ENCODE measurements at places on chromosomes 7 and 10.

GRCh38 chr7:115822801-115823200 is 207.8 kb downstream of the TFEC start:
- DNase-seq = no peak

DNA sequence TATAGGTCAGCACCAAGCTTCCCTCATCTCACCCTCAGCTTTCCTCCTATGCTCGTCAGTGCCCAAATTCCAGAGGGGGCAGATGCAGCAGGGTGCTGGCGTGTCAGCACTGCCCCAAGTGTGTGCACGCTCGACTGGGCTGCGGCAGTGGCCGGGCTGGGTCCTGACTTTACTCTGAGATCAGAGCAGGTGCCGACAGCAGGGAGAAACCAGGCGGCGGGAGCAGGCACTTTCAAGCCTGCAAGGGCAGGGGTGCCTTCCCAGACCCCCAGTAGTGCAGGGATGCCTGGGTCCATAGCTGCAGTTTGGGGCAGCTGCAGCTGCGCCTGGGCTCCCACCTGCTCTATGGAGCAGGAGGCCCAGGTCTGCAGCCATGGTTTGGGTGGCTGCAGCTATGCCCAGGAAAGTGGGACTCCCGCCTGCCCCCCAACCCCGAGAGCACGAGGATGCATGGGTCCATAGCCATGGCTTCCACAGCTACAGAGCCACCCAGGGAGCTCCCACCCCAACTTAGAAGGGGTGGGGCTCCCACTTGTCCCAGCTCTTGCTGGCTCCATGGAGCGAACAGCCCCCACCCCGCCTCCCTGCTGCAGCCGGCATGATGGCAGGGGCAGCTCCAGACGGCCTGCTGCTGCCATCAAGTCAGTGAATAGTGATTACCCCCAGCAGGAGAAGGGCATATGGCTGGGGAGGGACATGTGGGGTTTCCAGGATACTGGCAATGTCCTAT is 199.2 kb upstream of the KMT2E start:
- no peak for DNase-seq

GRCh38 chr10:36057180-36057579 is 415.1 kb upstream of the FZD8 start:
- no peak for DNase-seq

- DNase-seq = no peak
Observed at GRCh38 chr10:90007226-90007625, 305.8 kb downstream of the KIF20B start.

- DNase-seq = no peak
Observed at GRCh38 chr10:121648059-121648458, 49.8 kb upstream of the FGFR2 start.

DNA sequence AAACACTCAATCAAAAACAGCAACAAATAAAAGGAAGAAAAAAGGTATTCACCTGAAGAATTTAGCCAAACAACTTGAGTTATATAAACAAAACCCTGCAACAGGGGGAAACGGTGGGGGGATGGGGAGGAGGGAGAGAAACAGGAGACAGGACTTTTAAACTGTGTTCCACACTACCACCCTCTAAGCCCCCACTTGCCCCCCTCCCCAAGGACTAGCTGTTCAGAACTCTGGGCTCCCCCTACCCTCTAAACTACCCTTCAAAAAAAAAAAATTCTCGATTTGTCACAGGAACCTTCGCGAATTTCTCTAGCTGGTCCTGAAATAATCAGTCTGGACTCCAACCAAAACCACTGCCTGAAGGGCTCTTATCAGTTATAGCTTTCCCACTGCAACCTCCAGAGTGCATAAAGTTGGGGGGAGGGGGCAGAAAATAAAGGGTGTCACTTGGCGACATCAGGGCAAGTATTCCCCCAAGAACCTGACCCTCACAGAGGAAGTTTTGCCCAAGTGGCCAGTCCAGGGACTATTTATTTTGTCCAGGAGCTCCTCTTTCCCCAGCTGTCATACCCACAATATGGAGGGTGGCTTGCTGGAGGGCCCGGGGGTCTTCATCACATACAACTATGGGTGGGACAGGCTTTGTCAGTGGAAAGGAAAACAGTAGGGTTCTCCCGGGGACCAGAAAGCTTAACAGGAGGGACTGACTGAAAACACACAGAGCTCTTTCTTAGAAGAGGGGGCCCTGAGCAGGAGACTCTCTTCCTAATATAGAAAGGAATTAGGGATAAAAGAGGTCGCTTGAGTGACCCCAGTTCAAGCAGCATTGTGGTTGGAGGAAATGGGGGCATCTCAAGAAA is 1.3 kb downstream of the UBE2H start:
- DNase-seq = peak; percentile 30

GRCh38 chr7:137958470-137959431 is 43.1 kb downstream of the CREB3L2 start:
- DNase-seq = no peak

GRCh38 chr10:81096558-81096957 is 558.9 kb downstream of the SH2D4B start:
- DNase-seq = no peak

GRCh38 chr7:140156460-140157080 is 20.2 kb downstream of the KDM7A start:
- DNase-seq = no peak

- no peak for DNase-seq
Observed at GRCh38 chr7:134828361-134828760, 48.9 kb downstream of the CALD1 start.

- no peak for DNase-seq
Observed at GRCh38 chr10:106011250-106011649, 1153.3 kb downstream of the SORCS1 start.

DNA sequence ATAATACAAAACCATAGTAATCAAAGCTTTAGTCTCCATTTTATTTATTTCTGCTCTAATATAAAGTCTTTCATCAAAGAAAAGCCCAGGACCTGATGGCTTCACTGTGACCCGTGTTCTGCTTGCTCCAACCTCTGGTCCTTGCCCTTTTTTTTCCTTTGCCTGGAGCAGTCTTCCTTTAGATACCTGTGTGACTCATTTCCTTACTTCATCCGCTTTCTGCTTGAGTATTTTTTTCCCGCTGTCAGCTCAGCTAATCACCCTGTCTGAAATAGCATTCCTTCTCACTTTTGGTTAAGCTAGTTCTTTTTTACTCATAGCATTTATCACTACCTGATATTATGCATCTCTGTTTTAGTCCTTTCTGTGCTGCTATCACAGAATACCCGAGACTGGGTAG is 194.8 kb downstream of the ABCA13 start:
- DNase-seq = no peak

- no peak for DNase-seq
Observed at GRCh38 chr7:151890355-151891004, 13.6 kb upstream of the PRKAG2 start.

DNA sequence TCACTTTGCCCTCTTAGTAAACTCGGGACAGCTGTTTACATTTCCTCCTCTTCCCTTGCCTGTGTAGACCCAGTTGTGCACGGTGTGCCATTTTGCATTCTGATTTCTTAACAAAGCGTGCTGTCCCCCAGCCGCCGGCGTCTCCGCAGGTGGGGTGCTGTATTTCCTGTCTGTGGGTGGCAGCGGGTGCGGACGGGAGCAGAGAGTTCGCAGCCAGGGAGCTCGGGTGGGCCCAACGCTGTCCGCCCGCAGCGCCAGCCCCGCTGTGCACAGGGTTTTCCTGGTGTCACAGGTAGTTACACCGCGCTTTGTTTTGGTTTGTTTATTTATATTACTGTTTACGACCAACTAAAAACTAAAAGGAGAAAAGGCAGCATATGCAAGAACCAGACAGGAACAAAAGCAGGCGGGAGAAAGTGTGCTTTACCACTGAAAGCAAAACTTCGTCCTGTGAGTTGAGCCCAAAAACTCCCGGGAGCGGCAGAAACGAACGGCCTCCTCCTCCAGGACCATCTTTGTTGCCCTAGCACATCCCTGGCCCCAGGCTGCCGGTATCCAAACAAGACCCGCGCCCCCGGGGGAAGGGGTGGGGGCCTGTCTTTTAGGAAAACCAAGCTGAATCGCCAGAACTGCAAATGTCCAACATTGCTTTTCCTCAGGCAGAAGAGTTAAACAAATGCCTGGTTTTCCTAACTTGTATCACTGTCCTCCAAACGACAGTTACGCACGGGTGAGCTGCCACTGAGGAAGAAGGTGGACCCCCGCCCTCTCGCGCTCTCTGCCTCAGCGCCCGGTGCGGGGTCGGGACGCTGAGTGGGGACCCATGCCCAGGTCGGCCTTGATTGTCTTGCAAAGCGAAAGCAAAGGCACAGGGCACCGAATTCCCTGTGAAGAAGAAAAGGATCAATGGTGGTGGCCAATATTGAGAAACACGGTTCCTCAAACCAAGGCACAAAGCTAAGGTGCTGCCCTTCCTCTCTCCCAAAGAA is 45.9 kb upstream of the DRGX start:
- DNase-seq = no peak

- DNase-seq = no peak
Observed at GRCh38 chr10:95363303-95363912, 72.6 kb upstream of the PDLIM1 start.

DNA sequence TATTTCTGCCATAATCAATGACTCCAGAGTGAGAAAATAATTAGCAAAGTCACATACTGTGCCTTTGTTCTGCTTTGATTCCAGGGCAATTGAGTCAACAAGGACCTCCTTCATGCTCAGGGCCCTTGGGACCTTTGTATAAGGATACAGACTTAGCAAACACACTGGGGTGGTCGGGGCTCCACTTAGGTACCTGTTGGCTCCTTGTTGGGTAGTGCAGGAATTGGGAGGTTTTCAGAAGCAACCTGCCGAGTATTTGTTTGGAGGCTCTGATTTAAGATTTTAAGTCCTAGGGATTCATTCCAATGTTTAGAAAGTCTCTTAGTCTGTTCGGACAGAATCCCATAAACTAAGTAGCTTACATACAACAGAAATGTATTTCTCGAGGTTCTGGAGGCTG is 3.0 kb downstream of the ADCK2 start:
- DNase-seq = no peak

DNA sequence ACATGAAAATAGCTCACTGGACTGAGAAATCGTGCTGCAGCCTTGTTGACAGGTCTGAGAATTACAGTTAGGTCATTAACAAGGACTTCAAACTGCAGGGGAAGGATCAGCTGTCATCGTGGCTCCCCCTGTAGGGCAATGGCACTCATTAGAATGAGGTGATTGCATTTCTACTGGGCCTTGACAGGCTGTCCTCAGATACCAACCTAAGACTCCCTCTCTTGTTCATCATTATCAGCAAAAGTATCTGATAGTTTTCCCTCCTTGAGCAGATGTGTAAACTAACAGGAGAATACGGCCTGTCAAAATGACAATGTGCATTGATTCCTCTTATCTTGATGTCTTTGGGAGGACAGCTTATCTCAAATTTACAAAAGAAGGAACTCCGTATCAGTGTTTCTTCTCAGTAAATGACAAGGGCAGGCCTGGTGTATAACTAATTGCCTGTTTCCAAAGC is 648.5 kb upstream of the LRRN3 start:
- no peak for DNase-seq

DNA sequence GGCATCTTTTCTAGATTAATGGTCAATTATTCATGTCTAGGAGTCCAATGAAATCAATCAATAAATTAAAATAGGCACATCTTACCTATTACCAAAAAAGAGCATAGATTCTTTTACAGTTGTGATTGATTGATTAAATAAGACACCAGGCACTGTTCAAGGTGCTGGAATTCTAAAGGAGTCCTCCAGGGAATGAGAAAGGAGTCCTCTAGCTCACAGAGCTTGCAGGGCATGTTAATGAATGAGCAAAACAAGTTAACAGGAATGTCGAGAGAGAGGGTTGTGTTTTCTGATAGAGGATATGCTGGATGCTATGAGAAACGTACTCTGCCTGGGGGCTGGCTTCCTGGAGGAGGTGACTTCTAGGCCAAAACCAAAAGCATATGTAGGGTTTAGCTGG is 191.4 kb downstream of the BMPER start:
- DNase-seq = no peak

- no peak for DNase-seq
Observed at GRCh38 chr7:128154504-128154903, 86.6 kb upstream of the LEP start.

GRCh38 chr7:54985426-54986330 is 33.1 kb upstream of the EGFR start:
- no peak for DNase-seq

- DNase-seq = no peak
Observed at GRCh38 chr7:36496576-36496975, 106.9 kb downstream of the ANLN start.

GRCh38 chr7:155758348-155758747 is 53.9 kb downstream of the SHH start:
- DNase-seq = no peak

DNA sequence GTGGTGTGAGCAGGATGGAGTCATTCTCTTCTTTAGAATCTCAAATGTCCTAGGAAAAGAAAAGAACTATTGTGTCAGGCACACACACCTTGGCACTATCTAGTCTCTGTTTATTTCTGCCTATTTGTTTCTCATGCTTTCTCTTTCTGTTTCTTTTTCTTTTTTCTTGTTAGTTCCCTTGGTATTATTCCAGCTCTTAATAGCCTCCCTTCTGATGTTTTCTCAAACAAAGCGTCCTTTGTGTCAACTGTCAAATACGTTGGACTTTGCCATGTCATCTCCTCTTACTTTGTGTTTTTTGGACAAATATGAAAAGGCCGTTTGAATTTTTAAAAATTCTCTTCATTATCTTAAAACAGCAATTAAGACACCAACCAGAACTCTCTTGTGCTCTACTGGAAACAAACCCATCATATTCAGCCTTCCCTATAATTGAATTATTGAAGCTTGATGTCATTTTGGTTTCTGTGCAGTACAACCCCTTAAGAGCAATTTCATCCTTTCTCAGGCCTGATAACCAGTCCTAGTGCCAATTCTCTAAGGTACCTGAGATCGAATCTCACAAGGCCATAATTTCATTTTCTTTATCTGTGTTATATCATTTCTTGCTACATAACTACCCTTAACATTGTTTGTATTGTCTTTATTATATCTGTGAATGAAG is 497.8 kb upstream of the NRP1 start:
- no peak for DNase-seq

DNA sequence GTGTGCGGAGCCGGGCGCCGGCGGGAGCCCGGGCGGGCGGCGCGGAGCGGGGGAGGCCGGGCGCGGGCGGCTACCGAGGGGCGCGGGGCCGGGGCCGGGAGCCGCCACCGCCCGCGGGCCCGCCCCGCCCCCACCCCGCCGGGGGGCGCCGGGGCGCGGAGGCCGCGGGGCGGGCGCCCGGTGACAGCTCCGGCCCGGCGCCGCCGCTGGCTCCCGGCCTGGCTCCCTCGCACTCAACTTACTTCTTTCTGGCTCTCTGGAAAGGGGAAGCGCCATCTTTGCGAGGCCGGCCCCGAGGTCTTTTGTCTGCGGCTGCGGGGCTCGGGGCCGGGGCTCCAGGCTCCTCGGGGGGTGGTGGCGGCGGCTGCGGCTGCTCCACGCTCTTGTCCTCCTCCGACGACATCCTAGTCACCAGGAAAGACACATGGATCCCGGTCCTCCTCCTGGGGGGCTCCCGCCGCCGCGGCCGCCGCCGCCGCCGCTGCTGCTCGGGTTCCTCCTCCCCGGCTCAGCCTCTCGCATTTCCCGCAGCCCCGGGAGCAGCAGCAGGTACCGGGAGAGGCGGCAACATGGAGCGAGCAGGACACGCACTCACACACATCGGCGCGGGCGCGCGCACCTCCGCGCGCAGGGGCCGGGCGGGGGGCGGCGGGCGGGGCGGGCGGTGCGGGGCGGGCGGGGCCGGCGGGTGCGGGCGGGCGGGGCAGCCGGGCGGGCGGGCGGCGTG is at the start of gene KMT2C:
Gene KMT2C, minus strand, starts transcription at position 620 of the 727 bp plus-strand sequence. Its CDS starts 217 bp downstream, at position 403.
- DNase-seq = peak; percentile 78
